ENCODE measurements at places on chromosomes 11 and 22. TPM values are rescaled to one million over a fixed set of nuclear protein-coding genes. Genes with fewer than 3 reads are reported as not detected.

GRCh38 chr22:48403521-48404403 is 1423.9 kb downstream of the BRD1 start:
- no peak for DNase-seq

DNA sequence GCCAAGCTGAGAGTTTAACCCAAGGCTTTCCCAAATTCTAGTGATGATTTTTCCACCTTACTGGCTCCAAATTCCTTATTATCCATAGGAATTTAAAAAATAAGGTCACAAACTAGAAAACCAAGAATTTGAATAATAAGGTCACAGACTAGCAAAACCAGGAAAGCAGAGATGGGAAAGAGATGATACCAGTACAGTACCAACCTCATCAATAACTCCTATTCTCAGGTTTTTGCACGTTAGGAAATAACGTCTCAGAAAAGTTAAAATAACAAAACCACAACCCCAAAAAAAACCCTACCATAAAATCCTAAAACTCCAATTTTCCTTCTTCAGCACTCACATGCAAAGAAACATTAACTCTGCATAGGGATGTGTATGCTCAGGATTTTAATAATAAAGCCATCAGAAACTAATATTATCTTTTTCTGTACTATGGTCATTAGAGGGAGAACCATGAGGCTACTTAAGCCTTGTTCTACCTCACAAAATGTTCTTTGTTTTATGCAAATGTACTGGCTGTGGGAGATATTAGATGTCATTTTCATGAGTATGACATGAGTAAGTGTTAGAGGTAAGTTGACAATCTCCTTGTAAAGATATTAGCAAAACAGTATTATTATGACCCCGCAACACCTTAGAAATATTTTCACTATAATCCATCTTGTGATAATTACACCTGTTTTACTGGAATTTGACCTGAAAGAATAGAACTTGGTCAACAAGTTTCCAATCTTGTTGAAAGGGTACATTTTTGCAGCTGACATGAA is 16.1 kb upstream of the EED start:
- DNase-seq, result no peak

- DNase-seq, result peak; percentile 77
These were observed 353.9 kb upstream of the DDI1 start for GRCh38 chr11:103682318-103683184.

DNA sequence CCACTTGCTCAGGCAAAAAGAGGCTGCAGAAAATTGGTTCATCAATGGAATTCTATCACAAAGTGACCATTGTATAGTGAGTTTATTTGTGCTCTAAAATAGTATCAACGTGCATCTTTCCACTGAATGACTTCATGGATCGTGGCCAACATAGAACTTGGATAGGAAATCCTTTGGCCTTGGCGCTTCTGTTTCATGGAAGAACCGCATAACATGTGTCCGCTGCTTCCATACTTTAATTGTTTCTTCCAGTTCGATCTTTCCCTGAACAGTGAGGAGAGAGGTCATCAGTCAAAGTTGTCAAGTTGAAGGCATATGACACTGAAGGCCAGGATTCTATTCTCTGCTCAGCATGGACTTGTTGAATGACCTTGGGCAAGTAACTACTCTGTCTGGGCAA is 4.5 kb downstream of the NDUFA6 start:
- peak; percentile 1 for DNase-seq

GRCh38 chr11:94794287-94795168 is 26.4 kb downstream of the AMOTL1 start:
- DNase-seq, result no peak

- DNase-seq, result no peak
These were observed 10.3 kb upstream of the POLD3 start for GRCh38 chr11:74581954-74582547.

DNA sequence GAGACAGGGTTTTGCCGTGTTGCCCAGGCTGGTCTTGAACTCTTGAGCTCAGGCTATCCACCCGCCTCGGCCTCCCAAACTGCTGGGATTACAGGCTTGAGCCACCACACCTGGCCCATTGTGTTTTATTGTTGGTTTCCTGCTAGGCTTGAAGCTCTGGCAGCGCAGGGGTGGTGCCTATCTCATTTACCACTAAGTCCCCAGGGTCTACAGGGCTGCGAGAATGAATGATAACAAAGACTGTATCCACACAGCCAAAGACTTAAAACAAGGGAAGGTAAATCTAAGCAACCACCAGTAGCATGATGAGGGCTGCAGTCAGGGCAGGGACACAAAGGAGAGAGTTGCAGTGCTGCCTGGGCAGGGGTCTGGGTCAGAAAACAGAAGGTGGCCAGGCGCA is 37.3 kb upstream of the XBP1 start:
- no peak for DNase-seq

DNA sequence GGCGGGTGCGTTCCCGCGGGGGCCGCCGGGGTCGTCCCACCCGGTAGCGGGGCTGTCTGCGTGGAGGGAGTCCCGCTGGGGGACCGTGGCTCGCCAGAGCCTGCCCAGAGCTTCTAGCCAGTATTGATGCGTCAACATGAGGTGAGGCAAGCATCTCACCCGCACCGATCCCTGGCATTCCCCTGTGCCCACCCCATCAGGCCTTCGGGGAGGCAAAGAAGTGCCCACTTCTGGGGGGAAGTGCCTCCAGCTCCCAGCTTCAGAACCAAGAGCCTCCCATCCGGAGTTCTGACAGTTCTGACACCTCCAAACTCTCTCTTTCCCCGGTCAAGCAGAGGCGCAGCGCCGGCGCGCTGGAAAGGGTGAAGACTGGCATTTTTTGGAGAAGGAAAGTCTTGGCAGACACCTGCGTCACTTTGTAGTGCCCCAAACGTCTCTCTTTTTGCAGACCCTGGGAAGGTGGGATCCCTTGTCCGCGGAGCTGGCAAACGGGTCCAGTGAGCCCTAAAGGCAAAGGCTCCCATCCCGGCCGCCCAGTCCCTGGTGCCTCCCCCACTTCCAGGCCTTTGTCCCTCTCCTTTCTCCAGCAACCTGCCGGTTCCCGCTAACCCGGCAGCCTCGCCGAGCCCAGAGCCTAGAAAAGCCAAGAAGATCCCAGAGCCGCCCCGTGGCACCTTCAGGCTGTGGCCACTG is 3.2 kb upstream of the PAX6 start:
- DNase-seq, result no peak

DNA sequence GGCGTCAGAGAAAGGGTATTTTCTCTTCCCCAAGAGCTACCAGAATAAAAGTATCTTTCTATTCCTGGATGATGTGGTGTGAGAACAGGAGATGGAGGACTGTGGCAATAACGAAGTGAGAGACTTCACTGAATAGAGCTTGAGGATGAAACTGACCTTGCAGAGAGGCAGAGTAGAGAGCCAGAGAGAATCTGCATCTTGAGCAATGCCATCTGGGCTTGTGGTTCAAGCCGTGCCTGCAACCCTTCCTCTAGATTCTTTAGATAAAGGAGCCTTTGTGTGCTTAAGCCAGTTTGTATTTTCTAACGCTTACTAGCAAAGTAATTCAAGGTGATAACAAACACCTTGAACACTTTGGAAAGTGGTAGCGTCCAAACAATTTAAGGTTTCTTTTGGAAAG is 2.2 kb downstream of the ME3 start:
- no peak for DNase-seq

DNA sequence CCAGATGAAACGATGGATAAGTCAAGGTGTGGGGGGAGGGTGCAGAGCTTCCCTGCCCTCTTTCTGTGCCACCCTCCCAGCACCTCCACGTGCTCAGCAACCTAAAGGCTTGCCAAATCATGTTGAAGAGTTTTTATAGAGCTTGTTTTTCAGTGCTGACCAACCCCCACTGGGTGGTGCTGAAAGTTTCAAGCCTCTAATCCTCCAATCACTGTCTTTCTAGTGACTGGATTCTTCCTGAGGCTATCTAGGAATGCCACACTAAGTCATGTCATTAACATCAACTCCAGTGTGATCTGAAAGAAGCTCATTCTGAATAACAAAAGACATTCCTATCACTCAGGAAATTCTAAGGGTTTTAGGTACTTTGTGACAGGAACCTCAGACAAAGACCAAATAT is 382.6 kb downstream of the DYNC2H1 start:
- DNase-seq, result no peak

Gene JAM3
- total RNA-seq, result 10.9 TPM

Gene ARHGAP42
- total RNA-seq, result 15.5 TPM

Gene ARHGAP20
- 1.9 TPM for total RNA-seq

All from suprapubic skin (tissue), 4 donors.